ENCODE measurements at places on chromosomes 16 and 17. TPM values are rescaled to one million over a fixed set of nuclear protein-coding genes. Genes with fewer than 3 reads are reported as not detected.

DNA sequence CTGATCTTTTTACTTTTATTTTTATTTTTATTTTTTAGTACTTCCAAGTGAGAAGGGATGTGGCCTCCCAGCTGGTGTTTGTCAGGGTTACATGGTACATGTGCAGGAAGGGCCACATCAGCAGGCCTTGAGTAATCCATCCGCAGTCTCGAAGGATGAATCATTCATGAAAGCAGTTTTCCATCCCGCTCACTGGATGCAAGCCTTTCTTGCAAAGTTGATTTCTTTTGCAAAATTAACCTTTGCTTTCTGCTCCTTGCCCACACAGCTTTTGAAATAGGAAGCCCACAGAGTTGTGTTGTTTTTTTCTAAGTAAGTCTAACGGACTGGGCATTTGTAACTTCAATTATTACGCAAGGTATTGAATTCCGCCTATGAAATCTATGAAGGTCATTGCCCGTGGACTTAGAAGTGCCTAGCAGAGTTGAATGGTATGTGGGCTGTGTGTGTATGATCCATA, 157.4 kb downstream of the PRKCA start:
- DNase-seq: no peak

DNA sequence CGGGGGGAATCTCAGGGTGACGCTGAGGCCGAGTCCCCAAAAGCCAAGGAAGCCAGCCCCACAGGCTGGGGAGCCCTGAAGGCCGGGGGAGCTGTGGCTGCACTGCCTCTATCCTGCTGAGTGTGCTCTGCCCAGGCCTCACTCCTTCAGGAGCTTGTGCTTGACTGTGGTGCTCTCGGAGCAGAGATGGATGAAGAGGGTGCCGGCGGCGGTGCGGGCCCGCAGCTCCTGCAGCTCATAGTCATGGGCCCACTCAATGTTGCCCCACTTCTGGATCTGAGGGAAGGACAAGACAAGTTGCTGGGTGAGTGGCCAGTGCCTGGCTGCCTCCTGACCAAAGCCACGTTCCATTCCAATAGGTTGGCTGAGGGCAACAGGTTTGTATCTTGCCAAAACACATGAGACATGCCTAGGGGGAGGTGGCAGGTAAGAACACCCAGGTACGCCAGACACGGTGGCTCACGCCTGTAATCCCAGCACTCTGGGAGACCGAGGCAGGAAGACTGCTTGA, 20.5 kb downstream of the ATPAF2 start:
- no peak for DNase-seq

Gene USH1G
- total RNA-seq: not detected

DNA sequence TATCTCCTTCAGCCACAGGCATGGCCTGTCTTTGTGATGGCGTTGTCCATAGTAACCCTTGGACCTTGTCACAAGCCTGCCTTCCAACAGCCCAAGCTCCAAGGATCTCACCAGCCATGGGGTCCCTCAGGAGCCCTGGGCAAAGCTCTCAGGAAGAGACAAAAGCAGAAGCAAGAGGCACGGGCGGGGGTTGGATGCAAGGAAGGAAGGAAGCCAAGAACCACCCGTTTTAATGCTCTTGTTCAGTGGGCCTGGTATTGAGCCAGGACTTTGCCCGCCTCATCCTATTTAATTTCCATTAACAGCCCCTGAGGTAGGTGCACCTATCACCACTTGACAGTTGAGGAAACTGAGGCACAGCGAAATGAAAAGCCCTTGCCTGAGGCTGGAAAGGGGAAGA, 32.3 kb upstream of the GOSR2 start:
- DNase-seq: no peak

- no peak for DNase-seq
Measured at GRCh38 chr16:50234771-50235556, 31.4 kb upstream of the ADCY7 start.
